AG04450 (cell line): ENCODE measurements at places on chromosomes 12 and 14. TPM values are rescaled to one million over a fixed set of nuclear protein-coding genes. Genes with fewer than 3 reads are reported as not detected.
A peak's percentile ranks its signal among the peaks of the same experiment; 100 is the strongest.

GRCh38 chr14:33602396-33602795, 348.5 kb downstream of the EGLN3 start:
- no peak for DNase-seq

DNA sequence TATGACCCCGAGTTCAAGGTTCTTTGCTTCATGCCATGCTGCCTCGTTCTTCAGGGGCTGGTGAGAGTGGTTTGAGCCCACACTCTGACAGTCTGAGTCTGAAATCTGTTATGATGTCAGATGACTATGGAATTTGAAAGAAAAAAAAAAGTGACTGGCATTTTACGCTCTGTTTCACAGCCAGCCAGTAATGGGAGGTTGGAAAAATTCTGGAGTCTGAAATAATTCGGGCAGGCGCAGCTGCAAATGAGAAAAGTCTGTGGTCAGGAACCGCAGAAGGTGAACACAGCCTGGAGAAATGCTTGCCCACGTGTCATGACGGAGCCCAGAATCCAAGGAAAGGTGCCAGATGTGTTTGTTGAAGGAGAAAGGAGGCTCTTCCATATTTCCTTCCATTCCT, 269.8 kb upstream of the PWP1 start:
- DNase-seq = no peak

DNA sequence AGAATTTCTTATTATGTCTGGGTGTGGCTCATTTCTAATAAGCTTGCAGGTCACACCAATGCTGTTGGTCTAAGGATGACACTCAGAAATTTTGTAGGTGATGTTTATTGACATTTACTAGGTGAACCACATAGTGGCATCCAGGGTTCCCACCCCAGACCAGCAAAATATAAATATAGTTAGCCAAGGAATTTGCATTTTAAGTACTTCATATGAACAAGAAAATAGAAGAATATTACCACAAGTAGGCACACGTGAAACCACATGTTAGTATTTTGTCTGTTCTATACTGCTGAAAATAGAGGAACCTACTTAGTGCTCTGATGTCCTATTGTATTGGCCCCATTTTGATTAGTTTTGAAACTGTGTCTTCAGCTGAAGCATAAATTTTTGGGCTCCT, 71.1 kb downstream of the USP15 start:
- DNase-seq = no peak

- DNase-seq = no peak
These were observed 62.5 kb downstream of the PKP2 start for GRCh38 chr12:32834122-32834521.

GRCh38 chr12:113524495-113524894, 52.8 kb upstream of the LHX5 start:
- DNase-seq = no peak

DNA sequence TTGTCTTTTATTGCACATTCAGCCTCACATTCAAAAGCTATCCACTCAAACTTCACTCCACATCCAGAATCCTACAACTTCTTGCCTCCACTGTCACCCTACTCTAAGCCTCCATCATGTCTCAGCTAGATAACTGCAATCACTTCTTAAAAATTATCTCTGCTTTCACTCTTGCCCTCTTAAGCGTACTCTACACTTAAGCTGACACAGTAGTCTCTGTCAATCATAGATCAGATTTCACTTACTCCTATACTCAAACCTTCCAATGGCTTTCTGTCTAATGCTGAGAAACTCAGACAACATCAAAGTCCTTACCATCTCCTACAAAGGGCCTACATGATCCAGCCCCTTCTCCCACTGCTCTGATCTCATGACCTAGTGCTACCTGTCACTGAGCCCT, 304.1 kb downstream of the ITPR2 start:
- no peak for DNase-seq

- DNase-seq = no peak
These were observed 21.4 kb downstream of the CKB start for GRCh38 chr14:103501041-103501870.

GRCh38 chr14:92603309-92604242, 90.0 kb downstream of the RIN3 start:
- DNase-seq = peak; percentile 63

DNA sequence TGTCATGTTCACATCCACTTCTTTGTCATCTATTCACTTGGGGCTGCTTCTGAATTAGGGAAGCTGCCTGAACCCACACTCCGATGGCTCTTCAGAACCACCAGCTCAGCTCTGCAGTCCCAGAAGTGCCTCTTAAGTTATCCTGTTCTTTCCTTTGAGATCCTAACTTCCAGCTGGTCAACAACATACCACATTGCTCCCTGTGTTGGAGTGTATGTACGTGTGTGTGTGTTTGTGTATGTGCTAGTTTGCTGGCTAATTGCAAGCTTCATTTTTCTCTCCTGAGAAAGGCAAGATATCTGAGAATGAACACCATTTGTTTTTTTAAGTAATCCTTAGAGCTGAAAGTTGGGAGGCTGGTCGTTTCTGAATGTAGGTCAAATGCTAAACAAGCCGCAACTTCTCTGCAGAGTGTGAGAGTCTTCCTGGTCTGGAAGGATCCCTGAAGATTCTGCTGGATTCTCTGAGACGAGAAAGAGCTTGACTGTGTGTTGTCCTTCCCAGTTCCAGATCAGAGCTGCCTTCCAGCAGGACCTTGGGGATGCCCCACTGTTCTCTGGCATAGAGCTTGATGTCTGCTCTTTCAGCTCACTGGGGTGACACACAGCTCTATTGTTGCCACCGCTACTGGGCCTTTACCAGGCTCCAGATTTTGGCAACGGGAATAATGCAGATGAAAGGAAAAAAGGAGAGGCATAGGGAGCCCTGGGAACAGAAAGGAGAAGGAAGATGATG, 839 bp downstream of the GSG1 start:
- no peak for DNase-seq

- no peak for DNase-seq
These were observed 118.6 kb upstream of the CCDC175 start for GRCh38 chr14:59695198-59695597.

DNA sequence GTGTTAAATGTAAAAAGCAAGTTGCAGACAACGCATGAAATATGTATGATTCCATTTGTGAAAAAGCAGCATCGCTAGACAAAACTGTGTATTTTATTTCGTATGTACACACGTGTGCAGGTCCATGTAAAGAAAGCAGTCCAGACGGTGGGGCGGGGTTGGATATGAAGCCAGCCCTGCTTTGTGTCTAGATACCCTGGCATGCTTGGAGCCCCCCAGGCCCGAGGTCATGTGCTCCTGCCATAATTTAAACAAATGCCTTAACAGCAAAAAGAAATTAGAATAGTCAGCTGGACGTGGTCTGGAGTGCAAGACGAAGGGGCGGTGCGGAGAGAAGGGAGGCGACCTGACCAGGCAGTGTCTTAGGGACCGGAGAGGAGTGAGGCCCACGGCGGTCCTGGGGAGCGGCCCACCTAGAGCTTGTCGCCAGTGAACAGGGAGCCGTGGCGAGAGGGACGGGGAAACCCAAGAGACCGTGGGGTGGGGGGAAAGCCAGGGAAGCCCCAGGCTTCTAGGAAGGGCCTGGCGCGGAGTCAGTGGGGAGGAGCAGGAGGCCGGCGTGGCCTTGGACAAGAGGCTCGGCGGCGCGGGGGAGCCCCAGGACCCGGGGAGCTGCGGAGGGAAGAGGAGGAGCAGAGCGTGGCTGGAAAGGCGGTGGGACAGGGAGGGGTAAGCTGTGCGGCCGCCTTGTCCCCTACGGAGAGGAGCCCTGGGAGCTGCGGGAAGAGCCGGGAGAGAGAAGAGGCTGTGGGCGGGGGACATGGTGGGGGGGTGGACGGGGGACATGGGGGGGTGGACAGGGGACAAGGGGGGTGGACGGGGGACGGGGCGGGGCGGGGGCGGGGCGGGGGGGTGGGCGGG, 118.5 kb upstream of the C14orf180 start:
- DNase-seq = no peak

DNA sequence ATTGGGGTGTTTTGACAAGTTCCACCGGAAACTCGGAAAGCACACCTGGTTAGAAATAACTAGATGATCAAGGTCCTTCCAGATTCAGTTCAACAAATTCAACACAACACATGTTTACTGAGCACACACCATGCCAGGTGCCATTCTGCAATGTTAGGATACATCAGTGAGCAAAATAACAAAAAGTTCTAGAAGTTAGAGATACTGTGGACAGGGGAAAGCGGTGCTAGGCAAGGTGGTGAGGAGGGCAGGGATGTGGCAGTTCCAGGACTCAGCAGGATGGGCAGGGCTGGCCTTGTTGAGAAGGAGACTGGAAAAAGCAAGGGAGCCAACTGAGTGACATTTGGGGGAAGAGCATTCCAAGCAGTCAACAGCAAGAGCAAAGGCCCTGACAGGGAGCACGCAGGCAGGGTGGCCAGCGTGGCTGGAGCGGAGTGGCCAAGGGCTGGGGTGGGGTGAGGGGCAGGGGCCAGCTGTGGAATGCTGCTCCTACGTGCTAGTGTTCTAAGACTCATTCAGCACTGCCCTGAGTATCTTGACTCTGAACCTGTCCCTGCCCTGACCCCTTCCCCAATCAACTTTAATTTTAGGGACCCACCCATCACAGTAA, 19.4 kb upstream of the FAIM2 start:
- no peak for DNase-seq

- DNase-seq = no peak
These were observed 475.3 kb downstream of the EGLN3 start for GRCh38 chr14:33475623-33476022.

DNA sequence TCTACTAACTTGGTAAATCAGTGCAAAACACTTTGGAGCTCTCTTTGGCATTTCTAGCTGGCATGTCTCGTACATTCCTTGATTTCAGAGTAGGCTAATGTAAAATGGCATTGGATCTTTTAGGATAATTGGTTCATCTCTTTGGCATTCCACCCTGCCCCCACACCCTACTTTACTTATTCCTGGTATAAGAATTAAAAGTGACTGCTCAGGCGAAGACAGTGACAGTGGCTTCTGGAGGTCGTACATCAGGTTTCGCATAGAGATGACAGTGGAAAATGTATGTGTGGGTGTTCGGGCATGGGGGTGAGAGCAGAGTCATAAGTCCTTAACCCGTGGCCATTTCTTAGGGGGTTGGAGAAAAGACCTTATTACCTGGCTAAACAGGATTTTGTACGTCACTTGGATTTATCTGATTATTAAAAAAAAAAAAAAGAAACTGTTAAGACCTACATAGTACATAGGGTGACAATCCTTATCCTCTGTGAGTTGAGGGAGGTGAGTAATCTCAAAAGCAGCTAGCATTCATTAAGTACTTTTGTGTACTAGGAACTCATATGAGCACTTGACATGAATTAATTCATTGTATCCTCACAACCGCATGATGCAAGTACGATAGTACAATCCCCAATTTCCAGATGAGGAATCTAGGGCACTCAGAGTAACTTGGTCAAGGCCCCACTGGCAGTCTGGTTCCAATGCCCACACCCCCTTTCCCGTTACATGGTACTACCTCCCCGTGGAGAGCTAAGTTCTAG, 22.4 kb upstream of the KCNK13 start:
- DNase-seq = no peak

DNA sequence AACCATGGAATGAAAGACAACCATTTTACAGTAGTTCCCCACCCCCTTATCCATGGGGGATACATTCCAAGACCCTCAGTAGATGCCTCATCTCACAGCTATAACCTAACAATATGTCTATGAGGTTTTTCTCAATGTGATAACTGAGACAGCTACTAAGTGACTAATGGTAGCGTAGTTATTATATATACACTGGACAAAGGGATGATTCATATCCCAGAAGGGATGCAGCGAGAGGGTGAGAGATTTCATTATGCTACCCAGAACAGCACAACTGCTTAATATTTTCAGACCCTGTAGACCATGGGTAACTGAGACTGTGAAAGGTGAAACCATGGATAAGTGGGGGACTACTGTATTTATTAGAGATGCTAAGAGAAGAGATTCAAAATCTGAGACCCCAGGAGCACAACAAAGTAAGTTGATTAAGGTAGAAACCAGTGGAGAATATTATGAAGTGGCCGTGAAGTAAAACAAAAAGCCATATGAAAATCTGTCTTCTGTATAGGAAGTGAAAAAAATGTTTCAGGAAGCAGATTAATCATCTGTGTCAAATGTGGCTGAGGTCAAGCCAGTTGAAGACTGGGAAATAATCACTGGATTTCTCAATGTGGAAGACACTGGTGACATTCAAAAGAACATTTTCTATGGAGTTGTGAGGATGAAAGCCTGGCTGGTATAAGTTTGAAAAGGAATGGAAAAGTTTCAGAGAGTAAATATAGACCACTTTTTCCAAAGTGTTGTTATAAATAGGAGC, 77.2 kb downstream of the RPL10L start:
- no peak for DNase-seq

DNA sequence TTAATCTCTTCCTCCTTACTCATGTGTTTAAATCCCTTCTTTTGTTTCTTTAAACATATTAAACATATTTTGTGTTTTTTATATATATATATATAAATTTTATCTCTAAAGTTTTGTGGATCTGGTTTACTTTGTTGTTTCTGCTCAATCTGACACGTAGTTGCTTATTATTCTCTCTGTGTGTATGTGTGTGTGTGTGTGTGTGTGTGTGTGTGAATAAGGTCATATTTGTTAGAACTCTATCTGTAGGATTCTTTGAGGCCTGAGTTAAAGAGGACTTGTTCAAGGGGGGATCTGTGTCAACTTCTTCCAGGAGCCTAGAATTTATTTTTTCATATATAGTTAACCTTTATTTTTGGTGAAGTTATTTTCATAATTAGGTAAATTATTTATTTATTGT, 2.7 kb downstream of the GPR65 start:
- DNase-seq = no peak

DNA sequence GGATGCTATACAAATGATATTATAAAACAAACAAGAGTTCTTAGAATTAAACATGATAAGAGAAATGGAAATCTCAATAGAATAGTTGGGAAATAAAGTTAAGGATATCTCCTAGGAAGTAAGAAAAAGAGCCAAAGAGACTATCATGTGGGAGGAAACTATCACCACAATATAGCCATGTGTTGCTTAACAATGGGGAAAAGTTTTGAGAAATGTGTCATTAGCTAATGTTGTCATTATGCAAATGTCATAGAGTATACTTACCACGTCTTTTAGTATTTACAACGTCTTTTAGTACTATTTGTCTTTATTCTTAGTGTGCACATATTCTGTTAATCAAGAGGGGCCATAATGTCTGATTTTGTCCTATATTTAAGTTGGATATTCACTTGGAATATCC, 58.7 kb downstream of the ZNF641 start:
- DNase-seq = no peak

Gene AMDHD1
- polyA plus RNA-seq = 0.04 and 0.12 TPM in 2 replicates

Gene NOVA1
- 4.2 and 5.1 TPM in 2 replicates for polyA plus RNA-seq

Gene RNASE2
- not detected in 2 replicates for polyA plus RNA-seq

Gene TTC7B
- 36.0 and 37.7 TPM in 2 replicates for polyA plus RNA-seq

Gene PTPRO
- polyA plus RNA-seq = 0.10 and 0.16 TPM in 2 replicates

Gene TAS2R10
- 0.24 and 0.71 TPM in 2 replicates for polyA plus RNA-seq
